ENCODE measurements at places on chromosomes 13 and 19.

- DNase-seq = no peak
These were observed 28.2 kb upstream of the SPACA7 start for GRCh38 chr13:112347986-112348385.

DNA sequence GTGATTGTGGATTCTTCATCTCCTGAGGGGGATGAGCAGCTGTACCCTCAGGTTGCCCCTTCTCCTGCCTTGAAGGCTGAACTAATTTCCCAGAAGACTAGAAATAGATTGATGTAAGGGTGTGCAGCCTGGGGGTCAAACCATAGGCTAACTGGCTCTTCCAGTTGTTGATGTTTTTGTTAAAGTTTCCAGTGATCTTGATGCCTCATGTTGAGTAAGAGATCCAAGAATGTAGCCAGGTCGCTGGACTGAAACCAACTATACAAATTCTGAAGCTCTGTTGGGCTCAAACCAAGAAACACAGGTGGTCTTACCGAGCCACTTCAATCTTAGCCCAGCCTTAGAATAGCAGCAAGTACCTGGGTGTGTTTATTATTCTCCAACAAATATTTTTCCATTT lies 391.8 kb downstream of the KLF5 start:
- DNase-seq = no peak

DNA sequence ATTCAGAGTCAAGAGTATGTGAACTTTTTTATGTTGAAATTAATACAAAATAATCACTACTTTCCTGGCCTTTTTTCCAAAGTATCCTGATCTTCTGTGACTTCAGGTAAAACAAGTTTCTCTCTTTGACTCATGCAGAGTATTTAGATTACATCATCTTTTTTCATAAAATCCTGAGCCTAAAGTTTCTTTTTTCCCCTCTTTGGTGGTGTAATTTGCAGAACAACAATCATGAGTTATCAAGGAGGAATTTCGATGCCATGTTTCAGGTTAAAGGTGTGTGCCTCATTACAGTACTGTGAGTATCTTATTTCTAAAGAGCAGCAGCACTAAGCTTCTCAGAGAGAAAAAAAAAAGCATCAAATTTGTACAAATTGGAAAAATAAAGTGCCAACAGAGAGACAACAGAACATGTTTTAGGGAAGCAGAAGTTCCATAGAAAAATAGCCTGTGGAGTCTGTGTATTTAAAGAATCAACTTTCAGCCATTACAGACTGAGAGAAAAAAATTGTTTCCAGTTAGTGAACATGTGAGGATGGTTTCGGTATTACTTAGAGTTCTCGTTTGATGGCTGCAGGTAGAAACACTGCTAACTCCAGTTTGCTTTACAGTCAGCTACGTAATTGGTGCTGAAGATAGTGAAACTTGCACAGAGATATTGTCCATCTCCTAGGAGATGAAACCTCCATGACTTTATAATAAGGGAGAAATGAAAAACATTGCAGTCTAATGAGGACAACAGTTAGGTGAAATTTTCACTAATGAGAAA lies 78.1 kb upstream of the PCDH9 start:
- no peak for DNase-seq

GRCh38 chr13:103156346-103156998 lies 90.3 kb upstream of the SLC10A2 start:
- DNase-seq = no peak

GRCh38 chr19:3407556-3408516 lies 41.5 kb downstream of the NFIC start:
- DNase-seq = peak; percentile 65

DNA sequence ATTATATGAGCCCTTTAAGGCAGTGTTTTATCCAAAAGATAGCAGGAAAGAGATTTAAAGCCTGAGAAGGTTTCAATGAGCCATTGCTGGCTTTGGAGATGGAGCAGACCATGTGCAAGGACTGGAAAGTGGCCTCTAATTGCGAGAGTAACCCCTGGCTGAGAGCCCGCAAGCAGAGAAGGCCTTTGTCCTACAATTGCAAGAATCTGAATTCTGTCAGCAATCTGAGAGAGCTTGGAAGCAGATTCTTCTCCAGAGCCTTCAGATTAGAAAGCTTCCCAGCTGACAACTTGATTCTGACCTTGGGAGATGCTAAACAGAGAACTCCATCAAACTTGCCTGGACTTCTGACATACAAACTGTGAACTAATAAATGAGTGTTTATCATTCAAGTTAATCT lies 528.7 kb upstream of the KLF12 start:
- DNase-seq = no peak

DNA sequence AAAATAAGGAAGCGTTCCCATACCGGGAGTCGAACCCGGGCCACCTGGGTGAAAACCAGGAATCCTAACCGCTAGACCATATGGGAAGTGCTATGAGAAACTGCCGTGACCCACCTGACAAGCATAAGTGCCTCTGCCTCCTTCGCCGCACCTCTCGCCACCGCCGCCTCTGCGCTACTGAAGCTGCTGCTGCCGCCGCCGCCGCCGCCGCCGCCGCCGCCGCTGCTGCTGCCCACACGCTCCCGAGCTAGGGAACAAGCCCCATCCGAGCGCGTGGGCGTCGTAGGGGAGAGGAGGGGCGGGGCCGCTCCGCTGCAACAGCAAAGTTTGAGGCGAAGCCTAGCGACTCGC lies 610 bp upstream of the WBP4 start:
- DNase-seq = peak; percentile 78

GRCh38 chr19:7769171-7769570 lies 6.1 kb downstream of the CLEC4M start:
- no peak for DNase-seq

GRCh38 chr13:97235549-97236231 lies 13.6 kb downstream of the MBNL2 start:
- DNase-seq = no peak

DNA sequence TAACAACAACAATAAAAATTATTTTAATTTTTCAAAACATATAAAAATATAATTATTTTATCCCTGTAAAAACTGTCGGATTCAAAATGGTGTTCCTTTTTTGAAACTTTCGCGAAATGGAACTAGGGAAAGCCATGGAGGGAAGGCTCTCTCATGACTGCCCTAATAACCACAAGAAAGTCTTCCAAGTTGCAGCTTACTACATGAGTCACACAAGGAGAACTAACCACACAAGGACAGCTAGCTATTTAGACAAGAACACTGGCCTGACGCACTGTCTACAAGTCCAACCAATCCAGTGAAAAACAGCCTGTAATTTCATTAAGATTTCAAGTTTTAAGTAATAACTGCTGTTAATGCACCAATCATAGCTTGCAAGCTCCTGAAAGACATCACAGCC lies 319.2 kb upstream of the PCDH9 start:
- DNase-seq = no peak

DNA sequence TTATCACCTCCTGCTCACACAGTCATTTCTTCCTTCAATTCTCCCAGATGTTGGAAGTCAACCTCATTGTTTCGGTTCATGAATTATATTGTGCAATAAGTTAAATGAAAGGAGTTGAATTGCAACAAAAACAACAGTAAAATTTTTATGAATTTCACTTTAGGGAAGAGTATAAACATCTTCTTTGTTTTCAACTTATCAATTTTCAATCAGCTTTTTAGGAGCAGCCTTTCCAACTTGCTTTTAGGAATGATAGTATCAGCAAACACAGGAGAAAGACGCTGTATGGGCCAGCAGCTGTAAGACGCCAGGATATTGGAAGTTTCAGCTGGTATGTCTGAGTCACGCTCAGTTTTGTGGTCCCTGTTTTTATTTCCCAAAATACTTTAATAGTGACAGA lies 132.5 kb upstream of the ARGLU1 start:
- DNase-seq = no peak

DNA sequence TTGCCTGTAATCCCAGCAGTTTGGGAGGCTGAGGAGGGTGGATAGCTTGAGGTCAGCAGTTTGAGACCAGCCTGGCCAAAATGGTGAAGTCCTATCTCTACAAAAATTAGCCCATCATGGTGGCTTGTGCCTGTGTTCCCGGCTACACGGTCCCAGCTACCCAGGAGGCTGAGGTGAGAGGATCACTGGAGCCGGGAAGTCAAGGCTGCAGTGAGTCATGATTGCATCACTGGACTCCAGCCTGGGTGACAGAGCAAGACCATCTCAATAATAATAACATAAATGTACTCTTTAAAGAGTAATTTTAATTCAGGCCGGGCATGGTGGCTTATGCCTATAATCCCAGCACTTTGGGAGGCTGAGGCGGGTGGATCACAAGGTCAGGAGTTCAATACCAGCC lies 38.7 kb downstream of the SKA3 start:
- DNase-seq = no peak

DNA sequence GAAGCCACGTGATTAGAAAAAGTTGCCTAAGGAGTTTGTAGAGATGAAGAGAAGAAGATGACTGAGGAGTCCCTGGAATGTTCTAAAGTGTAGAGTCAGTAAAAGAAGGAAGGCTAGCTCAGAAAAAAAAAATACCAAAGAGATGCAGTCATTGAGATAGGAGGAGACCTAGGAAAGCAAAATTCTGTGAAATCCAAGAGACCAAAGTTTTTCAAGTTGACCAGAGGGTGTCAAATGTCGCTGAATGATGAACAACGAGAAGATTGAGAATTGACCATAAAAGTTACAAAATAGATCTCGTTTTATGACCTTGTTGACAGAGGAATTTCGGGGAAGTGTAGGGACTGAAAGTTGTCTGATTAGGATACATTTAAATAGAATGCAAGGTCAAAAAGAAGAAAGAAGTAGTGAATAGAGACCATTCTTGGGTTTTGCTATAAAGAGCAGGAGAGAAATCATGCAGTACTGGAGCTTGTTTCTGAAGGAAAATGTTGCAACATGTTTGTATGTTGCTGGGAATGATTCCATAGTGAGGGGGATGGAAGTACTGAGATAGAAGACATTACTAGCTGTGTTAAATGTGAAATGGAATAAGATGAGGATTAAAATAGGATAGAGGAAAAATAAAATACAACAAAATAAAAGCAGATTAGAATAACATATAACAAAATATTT lies 30.2 kb upstream of the HTR2A start:
- peak; percentile 63 for DNase-seq

GRCh38 chr13:109977212-109977968 lies 191.0 kb upstream of the IRS2 start:
- no peak for DNase-seq

GRCh38 chr13:24640752-24641151 lies 39.5 kb upstream of the ATP12A start:
- DNase-seq = no peak

- DNase-seq = no peak
These were observed 4.4 kb upstream of the NDUFS7 start for GRCh38 chr19:1379126-1379905.

GRCh38 chr13:44667943-44668342 lies 91.8 kb upstream of the TSC22D1 start:
- DNase-seq = peak; percentile 63

DNA sequence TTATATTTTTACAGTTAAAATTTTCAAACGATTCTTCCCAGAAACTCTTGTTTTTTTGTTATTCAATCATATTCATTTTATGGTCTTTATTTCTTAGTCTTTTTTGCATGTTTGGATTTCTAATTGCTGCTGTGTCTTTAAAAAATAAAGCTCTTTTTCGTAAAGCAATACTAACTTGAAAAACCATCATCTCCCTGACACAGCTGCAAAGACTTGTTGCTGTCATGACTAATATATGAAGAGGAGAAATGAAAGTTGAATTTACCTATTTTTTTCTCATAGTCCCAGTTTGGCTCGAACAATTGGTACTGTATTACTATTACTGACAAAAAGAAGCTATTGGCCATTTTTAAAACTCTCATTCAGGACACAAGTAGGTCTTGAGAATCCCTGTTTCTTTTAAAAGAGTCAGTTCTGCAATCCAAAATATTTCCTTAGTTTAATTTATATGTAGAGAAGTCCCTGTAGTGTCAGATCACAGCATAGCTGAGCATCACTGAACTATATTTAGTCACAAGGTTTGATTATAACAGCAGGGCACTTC lies 12.1 kb upstream of the SPART start:
- DNase-seq = no peak

DNA sequence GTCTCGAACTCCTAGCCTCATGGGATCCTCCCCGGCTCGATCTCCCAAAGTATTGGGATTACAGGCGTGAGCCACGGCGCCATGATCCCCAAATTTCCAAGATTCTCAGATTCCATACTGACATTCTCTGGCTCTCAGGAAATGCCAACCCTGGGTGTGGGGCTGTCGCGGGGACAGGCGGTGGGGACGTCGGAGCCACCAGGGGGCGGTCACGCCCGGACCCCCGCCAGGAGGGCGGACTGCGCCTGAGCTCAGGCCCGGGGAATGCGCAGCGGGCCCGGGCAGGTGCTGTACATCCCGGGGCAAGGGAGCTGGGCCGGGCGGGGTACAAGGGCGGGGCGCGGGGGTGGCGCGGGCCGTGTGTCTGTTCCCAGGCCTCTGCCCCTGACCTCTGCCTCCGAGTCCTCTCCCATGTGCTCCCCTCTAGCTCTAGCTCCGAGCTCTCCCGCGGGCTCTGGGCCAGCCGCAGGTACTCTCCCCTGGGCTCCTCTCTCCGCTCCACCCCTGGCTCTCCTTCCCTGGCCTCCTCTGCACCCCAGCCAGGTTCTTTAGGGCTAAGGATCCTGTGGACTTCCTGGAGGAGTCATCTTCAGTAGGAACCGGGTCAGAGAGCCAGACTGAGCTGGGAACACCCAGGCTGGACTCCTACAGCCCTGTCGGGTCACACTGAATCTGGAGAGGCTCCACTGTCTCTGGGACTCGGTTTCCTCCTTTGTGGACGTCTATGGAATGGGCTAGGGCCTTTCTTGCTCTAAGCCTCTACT lies 2.4 kb downstream of the PPP1R13L start:
- DNase-seq = peak; percentile 75

DNA sequence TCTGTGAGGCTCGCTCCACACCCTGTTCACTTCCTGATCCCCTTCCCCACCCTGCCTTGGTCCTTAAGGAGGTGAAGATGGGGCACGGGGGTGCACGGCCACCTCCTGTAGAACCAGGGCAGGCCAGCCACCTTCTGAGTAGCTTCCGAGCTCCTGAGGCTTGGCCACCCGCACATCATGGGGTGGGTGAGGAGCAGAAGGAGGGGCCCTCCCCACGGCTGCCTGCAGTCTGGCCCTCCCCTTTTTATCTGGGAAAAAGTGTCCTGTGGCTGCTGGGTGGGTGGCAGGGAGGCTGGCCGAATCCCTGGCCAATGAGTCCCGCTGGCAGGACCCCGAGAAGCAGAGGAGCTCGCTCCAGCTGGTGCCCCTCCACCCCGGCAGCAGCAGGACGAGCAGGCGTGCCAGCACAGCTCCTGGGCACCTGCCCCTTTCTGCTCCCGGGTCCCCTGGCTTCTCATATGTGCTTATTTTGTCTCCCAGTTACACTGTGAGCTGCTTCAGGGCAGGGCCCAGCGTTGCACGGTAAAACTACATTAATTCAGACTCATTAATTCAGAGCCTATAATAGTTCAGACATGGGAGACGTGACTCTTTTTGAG lies 135.0 kb downstream of the KDM4B start:
- DNase-seq = no peak

DNA sequence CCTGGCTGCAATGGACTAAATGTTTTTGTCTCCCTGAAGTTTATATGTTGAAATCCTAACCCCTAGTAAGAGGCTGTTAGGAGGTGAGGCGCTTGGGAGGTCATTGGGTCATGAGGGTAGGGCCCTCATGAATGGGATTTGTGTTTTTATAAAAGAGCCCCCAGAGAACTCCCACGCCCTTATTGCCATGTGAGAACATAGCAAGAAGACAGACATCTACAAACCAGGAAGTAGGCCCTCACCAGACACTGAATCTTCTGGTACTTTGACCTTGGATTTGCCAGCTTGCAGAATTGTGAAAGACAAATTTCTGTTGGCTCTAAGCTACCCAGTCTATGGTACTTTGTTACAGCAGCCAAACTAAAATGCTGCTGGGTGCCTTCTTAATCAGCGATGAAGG lies 96.1 kb upstream of the SPATA13 start:
- DNase-seq = no peak

- DNase-seq = no peak
These were observed 36.6 kb downstream of the KLF2 start for GRCh38 chr19:16361254-16361653.

All from GM03348 (cell line).